ENCODE measurements at places on chromosomes 4 and X. TPM values are rescaled to one million over a fixed set of nuclear protein-coding genes. Genes with fewer than 3 reads are reported as not detected.

DNA sequence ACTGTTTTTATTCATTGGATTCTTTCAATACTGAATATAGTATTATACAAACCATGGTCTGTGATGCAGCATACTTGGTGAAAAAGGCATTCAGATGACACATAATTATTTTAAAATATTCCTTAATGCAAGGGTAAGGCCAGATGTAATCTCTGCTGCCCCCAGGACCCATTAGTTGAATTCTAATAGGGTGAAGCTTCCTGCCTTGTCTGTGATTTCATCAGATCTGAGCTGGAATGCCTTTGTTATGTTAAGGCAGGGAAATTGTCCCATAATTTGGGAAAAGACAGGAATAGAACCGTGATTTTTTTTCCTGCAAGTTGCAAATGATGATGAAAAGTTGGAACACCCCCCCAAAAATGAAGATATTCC, 26.1 kb downstream of the ZRSR2 start:
- no peak for DNase-seq

- DNase-seq = no peak
Measured at GRCh38 chr4:126784966-126785580, 847.7 kb upstream of the INTU start.

Gene PLS3
- 31.1 TPM for total RNA-seq

Gene MAGEA6
- total RNA-seq = not detected

Gene IBSP
- total RNA-seq = 0.16 TPM

DNA sequence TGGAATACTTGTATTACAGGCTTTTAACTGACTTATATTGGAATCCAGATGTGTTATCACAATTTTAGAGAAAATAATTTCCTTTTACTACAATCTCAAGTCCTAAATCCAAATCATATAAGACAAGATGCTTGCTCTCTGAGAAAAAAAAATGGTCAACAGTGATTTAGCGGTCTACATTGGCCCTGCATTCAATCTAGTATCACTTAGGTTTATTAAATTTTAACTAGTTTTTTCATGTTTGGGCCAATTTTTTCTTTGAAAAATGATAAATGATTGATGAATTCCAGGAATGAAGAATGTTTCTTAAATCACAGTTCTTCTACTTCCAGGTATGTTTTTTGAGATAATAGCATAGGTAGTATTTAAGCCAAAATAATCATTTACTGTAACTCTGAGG, 2.8 kb upstream of the FGG start:
- DNase-seq = no peak

DNA sequence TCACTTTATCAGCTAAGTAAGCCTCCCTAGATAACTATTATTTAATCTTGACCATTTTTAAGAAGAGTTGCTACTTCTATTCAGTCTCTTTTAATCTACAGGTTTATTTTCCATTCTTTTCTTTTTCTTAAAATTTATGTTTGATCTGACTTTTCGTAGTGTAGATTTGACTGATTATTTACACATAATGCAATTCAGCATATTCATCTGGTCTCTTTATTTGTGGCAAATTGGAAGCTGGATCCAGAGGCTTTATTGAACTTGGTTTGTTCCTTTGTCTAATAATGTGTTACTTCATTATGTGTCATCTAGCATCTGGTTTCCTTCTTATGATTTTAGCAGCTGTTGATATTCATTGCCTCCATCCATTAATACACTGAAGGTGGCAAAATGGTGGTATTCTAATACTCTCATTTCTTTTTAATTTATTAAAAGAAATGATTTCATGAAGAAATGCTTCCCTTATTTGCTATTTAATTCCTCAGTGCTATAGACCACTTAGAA, 113.0 kb downstream of the FBXW7 start:
- no peak for DNase-seq

Gene ESX1
- total RNA-seq = not detected

DNA sequence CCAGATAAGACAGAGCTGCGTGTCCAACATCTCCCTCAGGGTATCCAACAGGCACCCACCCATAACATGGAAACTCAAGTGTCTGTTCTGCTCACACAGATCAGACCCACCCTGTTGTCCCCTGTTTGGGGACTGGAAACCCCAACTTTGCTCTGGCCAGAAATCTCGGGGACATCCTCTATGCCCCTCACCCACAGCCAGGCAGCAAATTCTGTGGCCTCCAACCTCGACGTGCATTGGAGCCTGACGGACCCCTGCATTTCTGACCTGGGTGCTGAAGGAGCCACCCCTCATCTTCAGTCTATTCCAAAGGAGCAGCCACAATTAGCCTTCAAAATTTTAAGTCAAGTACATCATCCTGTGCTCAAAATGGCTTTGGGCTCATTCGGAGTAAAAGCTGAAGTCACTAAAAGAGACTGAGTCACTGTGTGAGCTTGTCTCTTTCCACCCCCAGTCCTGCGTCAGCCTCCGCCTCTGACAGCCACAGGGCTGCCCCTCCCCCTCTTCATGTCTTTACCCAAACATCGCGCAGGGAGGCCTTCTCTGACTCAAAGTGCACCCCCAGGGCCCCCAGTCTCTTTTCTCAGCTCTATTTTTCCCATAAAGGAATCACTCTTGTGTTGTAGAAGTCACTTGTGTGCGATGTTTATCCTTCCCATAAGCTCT, 24.4 kb upstream of the PDE6B start:
- DNase-seq = no peak

DNA sequence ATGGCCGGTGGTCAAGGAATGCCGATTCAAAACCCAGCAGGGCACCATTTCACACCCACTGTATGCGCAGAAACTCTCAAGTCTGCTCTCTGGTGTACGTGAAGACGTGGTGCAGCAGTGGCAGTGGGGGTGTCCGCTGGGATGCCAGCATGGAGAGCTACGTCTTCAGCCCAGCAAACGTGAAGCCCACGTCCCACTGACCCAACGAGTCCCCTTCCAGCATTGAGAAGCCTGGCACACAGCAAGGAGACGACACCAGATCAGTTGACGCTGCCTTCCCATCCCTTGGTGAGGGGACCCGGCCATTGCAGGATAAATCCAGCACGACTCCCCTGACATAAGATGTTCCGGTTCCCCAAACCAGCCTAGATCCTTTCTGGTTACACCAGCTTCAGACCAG, 2.2 kb upstream of the PLXNB3 start:
- no peak for DNase-seq

DNA sequence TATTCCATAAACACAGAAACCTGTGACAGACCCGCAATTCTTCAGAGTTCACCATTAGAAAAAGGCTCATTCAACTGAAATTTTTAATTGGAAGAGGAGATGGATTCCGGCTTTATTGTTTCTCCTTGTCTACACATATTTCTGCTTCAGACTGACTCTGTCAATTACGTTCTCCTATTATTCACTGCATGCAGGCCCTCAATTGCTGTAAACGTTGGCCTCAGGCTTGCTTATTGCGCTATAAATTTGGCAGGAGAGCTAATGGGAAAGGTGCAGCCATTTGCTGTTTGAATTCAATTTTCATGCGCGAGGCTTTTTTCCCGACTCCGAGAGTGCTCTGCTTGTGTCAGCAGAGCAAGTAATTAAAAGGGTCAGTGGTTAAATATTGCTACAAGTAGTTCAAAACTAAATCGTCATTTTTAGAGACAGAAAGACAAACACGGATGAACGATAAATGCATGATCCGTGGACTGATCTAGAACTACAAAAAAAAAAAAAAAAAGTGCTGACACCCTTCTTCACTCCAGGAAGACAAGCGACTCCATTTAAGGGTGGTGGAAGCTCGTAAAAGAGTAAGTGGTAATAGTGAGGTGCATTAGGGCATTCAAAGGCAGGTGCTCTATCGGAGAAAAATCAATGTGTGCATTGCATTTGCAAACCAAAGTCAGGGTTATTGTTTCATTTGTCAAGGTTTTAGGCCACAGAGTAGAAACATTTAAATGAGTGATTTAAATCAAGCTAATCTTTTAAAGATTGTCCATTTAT, 841.6 kb upstream of the FRG1 start:
- DNase-seq = no peak

GRCh38 chr4:76830964-76831703, 66.8 kb downstream of the SOWAHB start:
- peak; percentile 77 for DNase-seq

Gene GAGE13
- not detected for total RNA-seq

Gene RHOH
- total RNA-seq = 0.90 TPM

Measured in heart right ventricle (tissue), 16 donors.